AML-193 (cell line): ENCODE measurements at places on chromosomes 4 and X.

DNA sequence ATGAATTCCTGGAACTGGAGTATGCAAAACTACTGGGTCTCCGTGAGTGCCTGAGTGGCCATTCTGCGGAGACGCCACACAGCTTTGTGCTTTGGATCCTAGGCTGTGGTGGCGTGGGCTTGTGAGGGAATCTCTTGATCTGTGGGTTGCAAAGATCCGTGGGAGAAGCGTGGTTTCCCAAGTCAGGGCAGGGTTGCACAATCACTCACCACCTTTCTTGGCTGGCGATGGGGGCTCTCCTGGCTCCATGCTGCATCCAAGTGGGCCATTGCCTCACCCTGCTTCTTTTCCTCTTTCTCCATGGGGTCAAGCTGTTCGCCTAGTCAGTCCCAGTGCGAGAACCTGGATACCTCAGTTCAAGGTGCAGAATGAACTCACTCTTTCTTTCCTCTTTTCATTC lies 62.5 kb downstream of the SLAIN2 start:
- no peak for DNase-seq

DNA sequence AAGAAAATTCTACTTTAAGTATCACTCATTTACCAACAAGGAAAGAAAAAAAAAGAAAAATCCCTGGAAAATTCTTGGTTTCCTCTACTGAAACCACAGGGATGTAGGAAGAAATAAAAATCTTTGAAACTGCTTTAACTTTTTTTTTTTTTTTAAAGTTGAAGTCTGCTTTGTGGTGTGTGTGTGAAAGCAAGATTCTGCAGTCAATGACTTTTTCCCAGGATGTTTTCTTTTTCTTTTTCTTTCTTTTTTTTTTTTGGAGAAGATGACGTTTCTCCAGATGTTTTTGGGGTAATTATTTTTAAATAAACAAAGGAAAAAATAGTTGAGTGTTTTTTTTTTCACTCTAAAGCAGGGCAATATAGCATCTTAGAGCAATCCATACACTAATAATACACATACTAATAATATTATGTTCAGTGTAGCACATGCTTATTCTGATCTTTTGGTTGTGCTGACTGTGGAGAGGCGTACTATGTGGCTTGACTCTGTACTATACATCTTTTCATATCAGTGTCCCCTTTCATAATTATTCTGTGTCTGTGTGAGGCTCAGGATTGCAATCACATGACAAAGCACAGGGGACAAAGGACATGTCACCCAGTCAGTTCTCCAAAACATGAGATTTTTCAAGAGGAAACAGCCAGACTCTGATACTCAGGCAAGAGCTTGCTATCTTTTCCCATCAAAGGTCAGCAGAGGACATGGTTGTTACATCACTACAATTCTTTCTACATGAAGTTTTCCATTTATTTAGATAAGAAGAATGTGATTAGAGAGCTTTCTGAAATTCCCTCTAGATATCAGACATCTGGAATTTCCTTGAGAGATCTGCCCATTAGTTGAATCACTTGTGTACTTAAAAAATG lies 111.0 kb downstream of the PDE5A start:
- no peak for DNase-seq

DNA sequence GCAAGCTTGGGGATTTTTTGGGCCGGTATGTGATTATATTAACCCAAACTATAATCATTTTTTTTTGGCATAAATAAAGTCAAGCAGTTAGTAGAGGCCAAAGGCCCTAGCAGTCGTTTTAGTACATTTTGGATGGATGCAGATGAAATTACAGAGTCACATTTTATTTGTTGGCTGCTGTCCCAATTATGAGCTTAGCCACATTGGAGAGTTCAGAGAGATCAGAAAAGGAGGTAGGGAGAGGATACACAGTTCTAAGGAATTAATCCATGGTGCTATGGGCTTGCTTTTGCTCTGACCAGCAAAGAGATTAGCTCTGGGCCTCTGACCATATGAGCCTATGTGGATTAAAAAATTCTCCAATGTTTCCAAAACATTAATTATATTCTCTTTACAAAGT lies 395.1 kb downstream of the RAPGEF2 start:
- DNase-seq: no peak

DNA sequence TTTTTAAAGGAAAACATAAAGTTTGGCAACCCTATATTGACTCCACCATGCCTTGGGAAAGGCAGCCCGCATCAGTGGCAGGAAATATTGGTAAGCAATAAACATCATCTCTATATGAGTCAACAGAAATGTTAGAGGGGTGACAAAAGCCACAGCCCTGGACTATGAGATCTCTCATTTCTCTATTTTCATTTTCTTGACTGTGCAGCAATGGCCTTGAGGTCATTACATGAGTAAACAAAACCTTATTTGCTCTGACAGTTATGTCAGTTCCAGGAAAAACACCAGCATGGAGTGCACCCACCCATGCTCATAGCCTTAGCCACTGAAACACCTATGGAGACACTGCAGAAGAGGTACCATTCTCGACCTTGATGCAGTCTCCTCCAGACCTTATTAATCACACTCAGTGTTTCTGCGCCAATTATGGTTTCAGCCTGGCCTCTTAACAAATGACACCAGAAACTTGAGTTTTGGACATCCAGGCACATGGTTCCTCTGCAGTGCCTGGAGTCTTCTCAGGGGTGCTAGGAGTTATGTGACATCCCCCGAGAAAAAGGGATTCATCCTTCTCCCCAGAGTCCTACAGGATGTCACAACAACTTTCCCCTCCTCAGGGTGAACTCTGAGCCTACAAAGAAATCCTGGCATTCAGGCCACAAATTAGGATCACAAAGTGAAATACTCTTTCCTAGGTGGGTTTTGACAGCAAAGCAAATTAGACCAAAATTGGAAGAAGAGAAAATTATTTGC lies 16.0 kb upstream of the HPGD start:
- no peak for DNase-seq

DNA sequence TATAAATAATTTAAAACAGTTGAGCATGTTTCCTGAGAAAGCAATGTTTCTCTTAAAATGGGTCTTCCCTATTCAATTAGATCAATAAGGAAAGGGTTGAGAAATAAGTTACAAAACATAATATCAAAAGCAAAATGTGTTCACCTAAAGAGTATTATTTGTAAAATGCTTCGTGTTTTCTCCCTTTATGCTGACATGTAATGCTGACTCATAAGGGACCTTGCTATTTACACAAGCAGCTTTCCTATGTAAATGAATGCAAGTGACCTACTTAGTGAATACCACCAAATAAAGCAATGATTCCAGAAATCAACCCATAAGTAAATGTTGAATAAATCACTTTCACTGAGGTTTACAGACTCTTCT lies 91.5 kb downstream of the ELOVL6 start:
- no peak for DNase-seq

- DNase-seq: no peak
Measured at GRCh38 chr4:1819284-1819683, 26.2 kb downstream of the FGFR3 start.

GRCh38 chr4:83212041-83212851 lies 72.4 kb downstream of the COQ2 start:
- DNase-seq: no peak

- peak; percentile 13 for DNase-seq
Measured at GRCh38 chr4:89509708-89510281, 202.2 kb upstream of the GPRIN3 start.

DNA sequence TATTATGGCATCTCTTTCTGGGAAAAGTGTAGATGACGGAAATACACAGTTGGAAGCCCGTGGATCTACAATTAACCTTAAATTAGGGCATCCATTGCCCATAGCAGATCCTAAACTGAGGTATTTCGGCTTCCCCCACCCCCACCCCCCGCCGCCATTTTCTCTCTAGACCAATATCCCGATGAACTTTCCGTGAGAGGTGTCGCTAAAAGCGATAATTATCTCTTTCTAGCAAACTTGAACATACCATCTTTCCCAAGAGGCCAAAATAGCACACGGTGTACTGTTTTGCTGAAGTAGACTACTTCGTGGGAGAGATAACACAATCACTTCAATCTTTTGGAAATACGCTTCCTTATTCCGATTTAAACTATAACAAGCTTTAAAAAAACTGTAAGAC lies 554 bp downstream of the KLHL15 start:
- no peak for DNase-seq

GRCh38 chrX:37783305-37783704 lies 3.4 kb downstream of the CYBB start:
- DNase-seq: peak; percentile 85

DNA sequence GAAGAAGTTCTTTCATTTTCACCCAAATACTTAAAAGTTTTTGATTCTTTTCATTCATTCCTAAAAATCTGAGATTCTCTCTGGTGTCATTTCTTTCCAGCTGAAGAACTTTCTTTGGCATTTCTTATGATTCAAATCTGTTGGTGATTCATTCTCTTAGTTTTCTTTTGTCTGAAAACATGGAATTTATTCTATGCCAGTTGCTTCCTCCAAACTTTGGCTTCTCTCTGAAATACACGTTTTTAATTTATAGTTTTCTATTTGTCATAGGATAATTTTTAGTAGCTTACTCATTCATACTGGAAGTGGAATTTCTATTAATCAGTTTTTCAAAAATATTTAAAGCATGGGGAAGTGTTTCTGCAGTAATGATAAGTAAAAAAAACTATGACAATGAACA lies 1012.0 kb downstream of the RPA4 start:
- DNase-seq: no peak
